ENCODE measurements at places on chromosomes 2 and 18.

DNA sequence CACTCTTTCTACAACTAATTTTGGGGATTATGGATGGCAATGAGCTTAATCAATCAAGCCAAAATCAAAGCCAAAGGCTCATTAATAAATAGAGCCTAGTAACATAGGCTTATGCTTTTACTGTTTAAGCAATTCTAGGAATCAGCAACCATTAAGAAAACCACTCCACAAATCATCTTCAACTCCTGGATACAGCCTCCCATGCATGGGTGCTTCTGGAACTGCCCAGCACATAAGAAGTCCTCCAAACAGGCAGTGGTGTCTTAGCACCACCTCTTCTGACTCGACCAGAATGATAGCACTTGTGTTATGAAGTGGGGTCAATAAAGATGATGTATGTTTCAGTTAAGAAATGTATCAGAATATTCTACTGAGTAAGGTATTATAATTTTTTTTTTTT lies 104.4 kb upstream of the SERPINE2 start:
- DNase-seq: no peak

DNA sequence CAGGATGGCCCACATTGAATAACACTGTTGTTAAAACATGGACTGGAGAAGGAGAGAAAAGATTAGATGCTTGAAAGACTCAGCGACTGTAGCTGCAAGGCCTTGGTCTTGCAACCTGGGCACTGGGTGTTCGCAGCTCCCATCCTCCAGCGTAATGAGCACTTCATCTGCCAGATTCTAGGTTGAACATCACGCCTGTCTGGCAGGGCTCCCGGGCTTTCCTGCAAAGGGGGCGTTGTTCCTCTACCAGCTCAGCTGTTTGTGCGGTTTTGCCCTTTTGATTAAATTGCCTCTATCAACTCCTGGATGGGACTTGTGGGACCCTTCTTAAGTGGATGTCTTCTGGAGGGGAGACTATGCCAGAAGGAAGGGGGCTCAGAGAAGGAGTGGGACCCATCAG lies 215.4 kb downstream of the KLHL29 start:
- DNase-seq: no peak

- no peak for DNase-seq
These were observed 70.9 kb downstream of the PIEZO2 start for GRCh38 chr18:11078491-11078890.

GRCh38 chr2:210635257-210635656 lies 78.9 kb downstream of the CPS1 start:
- no peak for DNase-seq

GRCh38 chr2:38274286-38275276 lies 102.5 kb downstream of the ATL2 start:
- peak; percentile 4 for DNase-seq

GRCh38 chr18:41121116-41121826 lies 833.8 kb upstream of the PIK3C3 start:
- DNase-seq: no peak

DNA sequence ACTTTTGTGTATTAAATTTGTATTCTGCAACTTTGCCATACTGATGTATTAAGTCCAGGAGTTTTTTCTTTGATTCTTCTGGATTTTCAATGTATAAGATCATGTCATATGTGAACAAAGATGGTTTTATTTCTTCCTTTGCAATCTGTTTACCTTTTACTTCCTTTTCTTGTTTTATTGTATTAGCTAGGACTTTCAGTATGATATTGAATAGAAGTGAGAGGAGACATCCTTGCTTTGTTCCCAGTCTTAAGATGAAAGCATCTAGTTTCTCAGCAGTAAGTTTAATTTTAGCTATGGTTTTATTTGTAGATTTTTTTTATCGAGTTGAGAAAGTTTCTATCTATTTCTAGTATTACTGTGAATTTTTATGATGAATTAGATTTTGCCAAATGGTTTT lies 25.5 kb downstream of the VRK2 start:
- DNase-seq: no peak

- DNase-seq: no peak
These were observed 429.2 kb downstream of the PARD3B start for GRCh38 chr2:204974487-204974886.

GRCh38 chr2:177666408-177666807 lies 273.8 kb downstream of the AGPS start:
- no peak for DNase-seq

GRCh38 chr2:180158961-180159360 lies 151.9 kb upstream of the CWC22 start:
- no peak for DNase-seq

GRCh38 chr18:44119607-44120006 lies 561.1 kb upstream of the SETBP1 start:
- no peak for DNase-seq

DNA sequence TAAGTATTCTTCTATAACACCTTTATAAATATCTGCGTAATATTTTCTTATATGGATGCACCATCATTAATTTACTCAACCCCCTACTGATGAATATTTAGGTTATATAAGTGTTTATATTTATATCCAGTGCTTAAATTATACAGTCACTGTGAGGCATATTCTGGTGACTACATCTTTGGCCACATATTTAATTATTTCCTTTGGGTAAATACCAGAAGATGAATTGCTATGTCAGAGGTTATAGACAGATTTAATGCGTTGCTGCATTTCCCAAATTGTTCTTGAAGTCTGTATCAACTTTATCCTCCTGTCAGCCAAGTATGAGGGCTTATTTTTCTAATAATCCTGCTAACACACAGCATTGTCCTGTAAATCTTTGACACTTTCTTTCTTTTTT lies 18.7 kb downstream of the DYSF start:
- DNase-seq: no peak

- no peak for DNase-seq
These were observed 845.9 kb upstream of the ID2 start for GRCh38 chr2:7835693-7836680.

DNA sequence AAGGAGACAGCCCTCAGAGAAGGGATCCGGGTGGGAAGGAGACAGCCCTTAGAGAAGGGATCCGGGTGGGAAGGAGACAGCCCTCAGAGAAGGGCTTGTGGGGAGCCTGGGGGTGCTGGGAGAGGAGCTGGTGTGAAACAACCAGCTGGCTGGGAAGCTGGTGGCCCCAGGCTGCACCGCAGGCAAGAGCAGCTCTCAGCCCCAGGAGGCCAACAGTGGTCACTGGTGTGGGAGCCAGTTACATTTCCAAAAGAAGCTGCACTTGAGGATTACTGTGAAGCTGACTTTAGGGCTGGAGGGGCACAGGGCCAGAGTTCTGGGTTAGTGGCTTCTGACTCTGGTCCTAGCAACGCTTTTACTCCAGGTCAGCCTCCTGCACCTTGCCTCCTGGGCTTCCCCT lies 3.3 kb downstream of the HES6 start:
- no peak for DNase-seq

DNA sequence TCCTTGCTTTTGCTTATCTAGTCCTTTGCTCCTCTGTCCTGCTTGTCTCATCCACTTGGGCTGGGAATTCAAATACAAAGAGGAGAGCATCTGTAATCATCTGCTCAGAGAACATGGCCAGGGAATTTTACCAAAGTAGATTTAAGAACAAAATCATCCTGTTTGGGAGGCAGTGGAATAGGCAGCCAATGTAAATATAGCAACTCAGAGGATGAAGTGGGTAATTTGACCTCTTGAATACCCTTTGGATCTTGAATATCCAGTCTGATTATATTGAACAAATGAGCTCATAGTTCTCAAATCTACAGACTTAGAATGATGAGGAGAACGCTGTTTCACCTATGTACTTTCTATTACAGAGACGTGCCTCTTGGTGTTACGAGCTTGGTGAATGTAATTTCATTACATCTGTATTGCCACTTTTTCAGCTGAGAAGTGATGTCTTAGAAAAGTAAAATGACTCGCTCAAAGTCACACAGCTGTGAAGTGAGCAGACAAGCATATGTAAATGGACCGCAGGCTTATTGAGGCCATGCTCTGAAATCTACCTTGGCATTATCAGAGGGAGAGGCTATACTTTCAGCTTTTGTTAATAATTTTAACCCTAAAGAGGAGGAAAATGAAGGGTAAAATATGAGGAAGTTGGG lies 266.3 kb downstream of the MTX2 start:
- DNase-seq: no peak

DNA sequence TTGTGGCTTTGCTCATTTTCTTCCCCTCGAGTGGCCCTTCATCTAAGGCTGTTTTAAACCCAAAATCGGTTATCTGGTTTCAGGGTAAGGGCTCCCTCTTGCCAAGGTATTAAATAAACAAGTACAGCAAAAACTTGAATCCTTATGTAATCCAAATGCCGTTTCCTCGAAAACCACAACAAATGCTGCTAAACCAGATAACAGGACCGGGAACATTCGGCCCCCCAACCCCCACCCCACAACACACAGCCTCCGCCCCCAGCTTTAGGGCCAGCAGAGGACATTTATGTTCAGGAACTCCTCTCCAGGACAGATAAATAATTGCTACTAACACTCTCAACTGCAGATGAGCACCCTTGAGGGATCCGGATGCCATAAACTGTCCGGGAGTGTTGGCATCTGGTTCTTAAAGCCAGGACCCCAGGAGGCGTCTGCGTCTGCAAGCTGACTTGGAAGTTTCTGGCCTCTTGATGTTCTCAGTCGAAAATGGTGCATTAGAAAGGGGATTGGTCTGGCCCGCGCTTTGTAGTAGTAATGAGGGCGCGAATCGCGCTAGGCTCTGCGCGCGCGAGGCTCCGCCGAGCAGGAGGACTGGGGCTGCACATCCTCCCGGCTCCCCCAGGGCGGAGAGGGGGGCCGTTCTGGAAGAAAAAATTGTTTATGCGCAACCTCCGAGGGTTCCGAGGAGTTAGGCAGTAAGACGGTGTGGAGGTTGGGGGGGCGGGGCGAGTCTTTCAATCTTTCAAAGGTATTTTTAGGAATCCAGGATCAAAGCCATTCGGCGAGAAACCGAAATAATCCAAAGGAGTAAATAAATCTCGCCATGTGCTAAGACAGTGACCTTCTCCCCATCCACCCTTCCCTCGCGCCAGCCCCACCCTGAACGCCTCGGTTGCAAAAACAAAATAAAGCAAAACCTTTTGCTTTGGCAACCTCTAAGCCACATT lies 3.9 kb upstream of the ID2 start:
- no peak for DNase-seq

- no peak for DNase-seq
These were observed 1.8 kb upstream of the NPAS2 start for GRCh38 chr2:100818003-100818605.

GRCh38 chr2:215748446-215748845 lies 264.9 kb downstream of the MREG start:
- DNase-seq: no peak

- no peak for DNase-seq
These were observed 105.9 kb downstream of the LBH start for GRCh38 chr2:30336978-30337841.

DNA sequence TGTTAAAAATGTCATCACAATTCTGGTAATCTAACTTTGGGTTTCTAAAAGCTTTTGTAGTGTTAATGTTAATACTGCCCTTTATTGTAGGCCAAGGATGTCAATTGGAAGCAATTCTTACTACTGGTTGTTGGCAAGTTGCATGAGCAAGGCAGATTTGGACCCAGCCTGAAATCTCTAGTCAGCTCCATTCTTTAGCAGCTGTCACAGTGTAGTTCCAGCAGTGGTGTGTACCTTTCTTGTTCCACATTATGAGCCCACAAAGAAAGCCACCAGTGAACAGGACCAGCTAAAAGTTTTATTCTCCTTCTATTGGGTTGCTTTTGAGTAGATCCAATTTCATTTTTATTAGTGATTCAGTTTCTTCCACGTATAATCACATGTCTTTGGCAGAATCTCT lies 133.8 kb downstream of the CAMKMT start:
- DNase-seq: no peak

- DNase-seq: no peak
These were observed 11.8 kb downstream of the DSC3 start for GRCh38 chr18:31030574-31031278.
